ENCODE measurements at places on chromosomes 2 and 18. TPM values are rescaled to one million over a fixed set of nuclear protein-coding genes. Genes with fewer than 3 reads are reported as not detected.

NBEAL1 gene
- 4.0 TPM for total RNA-seq

SKA1 gene
- total RNA-seq: 12.2 TPM

BAZ2B gene
- total RNA-seq: 9.2 TPM

MAP2 gene
- 0.28 TPM for total RNA-seq

NGEF gene
- 16.8 TPM for total RNA-seq

SIGLEC15 gene
- total RNA-seq: 0.44 TPM

CPO gene
- total RNA-seq: not detected

KCNIP3 gene
- 0.89 TPM for total RNA-seq

LRRC30 gene
- total RNA-seq: not detected

LRP1B gene
- not detected for total RNA-seq

MAP3K19 gene
- total RNA-seq: not detected

Data from A549 treated with DMSO at 1 μM for 4 hours (cell line).